Fibroblast of skin of left quadriceps (primary cell): ENCODE measurements at places on chromosomes 7 and 10.

GRCh38 chr10:115063701-115064658 is 29.2 kb upstream of the ATRNL1 start:
- DNase-seq, result peak; percentile 66

DNA sequence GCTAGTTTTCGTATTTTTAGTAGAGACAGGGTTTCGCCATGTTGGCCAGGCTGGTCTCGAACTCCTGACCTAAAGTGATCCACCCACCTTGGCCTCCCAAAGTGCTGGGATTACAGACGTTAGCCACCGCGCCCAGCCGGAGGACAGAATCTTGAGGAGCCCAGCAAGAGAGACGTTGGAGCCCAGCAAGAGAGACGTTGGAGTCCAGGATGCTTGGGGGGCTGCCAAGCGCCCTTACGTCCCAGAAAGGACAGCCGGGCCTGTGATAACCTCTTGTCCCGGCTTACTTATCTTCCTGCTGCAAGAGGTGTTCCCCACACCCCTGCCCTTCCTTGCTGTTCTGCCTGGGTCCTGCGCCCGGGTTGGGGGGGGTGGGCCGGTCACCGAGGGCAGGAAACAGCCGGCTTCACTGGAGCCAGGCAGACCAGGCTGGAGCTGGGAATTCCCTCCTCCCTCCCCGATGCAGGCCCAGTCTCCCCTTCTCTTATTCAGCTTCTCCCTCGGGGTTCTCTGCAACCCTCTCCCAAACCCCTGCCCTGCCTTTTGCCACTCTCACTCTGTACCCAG is 1.9 kb upstream of the EPHB4 start:
- DNase-seq, result no peak

DNA sequence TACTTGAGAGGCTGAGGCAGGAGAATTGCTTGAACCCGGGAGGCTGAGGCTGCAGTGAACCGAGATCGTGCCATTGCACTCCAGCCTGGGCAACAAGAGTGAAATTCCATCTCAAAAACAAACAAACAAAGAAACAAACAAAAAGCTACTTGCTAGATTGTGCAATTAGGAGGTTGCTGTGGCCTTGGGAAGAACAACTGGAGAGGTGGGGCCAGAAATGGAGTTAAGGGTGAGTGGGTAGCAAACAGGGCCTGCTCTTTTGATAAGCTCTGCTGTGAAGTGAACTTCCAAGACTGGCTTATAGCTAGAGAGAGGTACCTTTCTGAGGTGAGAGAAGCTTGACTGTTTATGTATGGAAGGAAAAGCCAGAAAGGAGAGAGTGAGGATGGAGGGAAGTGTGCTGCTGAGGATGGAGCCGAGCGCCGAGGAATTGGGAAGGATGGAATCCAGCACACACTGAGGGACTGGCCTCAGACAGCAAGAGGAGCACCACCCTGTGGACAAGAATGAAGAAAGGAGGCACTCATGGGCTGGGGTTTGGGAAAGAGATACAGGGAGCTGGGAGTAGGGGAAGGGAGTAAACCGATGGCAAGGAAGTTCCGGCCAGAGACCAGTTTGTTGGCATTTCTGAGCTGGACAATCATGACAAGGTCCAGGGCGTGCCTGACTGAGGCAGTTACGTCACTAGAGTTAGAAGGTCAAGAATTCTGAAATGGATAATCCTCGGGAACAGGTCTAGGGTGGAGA is 7.0 kb upstream of the RPEL1 start:
- DNase-seq, result no peak

- no peak for DNase-seq
These were observed 176.5 kb upstream of the FAM3C start for GRCh38 chr7:121572615-121573014.

DNA sequence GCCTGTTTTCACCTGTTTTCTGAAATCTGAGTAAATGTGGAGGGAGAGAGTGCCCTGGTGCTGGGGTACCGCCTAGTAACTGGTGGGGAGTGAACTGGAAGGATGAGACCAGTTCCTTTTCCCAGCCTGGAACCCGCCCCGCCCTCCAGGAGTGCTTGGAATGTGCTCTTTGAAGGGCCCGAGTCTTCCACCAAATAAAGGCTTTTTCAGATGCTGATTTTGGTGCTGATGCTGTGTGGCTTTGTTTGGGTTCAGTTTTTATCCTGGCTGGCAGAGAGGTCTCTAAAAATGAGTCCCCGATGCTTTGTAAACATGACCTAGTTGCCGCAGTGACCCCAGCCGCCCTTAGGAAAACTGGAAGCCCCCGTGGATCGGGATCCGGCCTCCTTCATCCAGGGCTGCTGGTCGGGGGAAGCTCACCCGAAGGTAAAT is 25.9 kb downstream of the FOXK1 start:
- no peak for DNase-seq

DNA sequence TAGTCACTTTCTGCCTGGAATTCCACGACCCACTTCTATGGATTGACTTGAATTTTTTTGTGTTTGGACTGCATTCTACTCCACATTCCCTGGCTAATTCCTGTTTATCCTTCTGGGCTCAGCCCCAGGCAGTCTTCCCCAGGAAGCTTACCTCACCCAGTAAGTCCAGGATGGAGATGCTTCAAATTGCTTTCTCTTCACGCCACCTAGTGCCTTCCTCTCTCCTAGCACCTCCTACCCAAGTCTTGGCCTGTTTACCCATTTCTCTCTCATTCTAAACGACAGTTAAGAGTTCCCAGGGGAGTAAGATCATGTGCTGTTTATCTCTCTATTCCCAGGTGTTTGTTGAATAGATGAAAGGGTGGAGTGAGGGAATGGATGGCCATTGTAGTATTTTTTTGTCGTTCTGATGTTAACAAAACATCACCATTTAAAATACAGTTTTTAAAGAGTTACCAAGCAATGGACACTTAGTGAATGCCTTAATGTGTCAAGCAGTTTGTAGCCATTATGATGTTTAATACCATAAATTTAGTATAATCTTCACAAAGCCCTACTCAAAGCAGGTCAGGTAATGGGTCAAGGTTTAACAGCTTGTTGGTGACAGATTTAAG is 45.5 kb upstream of the TARP start:
- DNase-seq, result peak; percentile 52

GRCh38 chr7:36966636-36967035 is 242.3 kb upstream of the AOAH start:
- DNase-seq, result no peak

DNA sequence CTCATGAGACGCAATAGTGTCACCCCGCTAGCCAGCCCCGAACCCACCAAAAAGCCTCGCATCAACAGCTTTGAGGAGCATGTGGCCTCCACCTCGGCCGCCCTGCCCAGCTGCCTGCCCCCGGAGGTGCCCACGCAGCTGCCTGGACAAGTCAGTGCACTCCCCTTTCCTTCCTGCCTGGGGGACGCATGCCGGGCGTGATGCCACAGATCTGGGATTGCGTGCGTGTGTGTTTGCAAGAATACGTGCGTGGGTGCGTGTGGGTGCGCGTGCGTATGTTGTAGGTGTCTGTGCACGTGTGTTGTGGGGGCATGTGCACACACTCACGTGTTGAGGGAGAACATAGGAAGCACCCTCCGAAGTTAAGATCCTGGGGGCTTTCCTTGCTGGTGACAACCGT is 23.5 kb downstream of the PFKFB3 start:
- no peak for DNase-seq

- no peak for DNase-seq
These were observed 60.9 kb downstream of the RELN start for GRCh38 chr7:103928581-103928980.

- DNase-seq, result no peak
These were observed 39.8 kb upstream of the ZNF438 start for GRCh38 chr10:31071232-31072005.

- no peak for DNase-seq
These were observed 48.5 kb upstream of the CFAP46 start for GRCh38 chr10:132990684-132991545.

GRCh38 chr7:41579961-41580935 is 122.6 kb downstream of the INHBA start:
- peak; percentile 94 for DNase-seq

- peak; percentile 83 for DNase-seq
These were observed 11.9 kb upstream of the SFR1 start for GRCh38 chr10:104109908-104110662.

GRCh38 chr7:91752102-91752501 is 128.4 kb downstream of the MTERF1 start:
- no peak for DNase-seq

DNA sequence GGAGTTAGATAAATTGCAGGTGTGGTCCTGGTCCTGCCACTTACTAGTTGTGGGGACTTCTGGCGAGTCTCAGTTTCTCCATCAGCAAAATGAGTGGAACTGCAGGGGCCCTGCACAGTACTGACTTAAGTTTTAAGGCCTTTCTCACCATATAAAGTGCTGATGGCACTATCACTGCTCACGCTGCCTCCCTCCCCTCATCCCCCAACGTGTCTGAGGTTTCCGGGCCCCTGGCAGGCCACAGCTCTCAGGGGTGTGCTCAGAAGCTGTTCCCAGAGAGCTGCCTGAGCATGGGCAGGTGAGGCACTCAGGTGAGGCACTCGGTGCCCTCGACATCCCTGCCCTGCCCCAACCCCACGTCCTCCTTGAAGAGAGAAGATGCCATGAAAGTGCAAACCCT is 74.2 kb downstream of the VOPP1 start:
- no peak for DNase-seq

DNA sequence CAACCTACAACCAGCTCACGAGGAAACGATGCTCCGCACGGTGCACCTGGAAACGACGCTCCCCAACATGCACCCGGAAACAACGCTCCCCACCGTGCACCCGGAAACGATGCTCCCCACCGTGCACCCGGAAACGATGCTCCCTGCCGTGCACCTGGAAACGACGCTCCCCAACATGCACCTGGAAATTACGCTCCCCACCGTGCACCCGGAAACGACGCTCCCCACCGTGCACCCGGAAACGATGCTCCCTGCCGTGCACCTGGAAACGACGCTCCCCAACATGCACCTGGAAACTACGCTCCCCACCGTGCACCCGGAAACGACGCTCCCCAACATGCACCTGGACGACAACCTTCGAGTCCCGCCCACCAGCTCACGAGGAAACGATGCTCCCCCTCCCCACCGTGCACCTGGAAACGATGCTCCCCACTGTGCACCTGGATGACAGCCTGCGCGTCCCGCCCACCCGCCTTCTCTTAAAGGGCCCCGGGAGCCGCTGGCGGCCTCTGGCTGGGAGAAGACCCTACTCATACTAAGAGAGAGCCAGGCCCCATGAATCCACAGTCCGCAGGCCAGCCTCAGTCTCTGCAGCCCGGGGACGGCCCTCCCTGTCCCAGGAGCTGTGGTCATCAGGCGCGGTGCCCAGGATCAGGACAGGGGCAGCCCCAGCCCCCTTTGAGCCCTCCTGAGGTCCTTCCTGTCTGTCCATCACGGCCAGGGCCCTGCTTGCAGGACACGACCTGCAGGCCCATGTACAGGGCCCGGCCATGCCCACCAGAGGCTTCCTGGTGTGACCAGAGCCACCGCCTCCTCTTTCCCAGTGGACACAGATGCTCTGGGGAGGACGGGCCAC is 98.3 kb downstream of the PDGFA start:
- no peak for DNase-seq

DNA sequence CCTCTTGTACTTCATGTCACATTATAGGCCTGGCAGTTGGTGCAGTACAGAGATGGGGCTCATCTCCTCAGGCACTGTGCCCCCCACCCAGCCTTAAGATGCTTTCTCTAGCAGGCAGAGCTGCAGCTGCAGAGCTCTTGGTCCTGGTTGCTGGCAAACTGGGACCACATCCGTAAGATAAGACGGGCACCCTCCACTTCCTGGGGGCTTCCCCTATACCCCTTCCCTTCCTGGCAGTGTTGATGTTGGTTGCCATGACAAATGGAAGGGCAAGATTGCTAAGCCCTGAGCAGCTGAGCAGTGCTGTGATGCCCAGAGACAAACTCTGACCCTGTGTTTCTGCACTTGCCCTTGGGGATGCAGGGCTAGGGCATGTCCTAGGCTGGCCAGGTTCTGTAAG is 103.4 kb upstream of the ANLN start:
- DNase-seq, result no peak

DNA sequence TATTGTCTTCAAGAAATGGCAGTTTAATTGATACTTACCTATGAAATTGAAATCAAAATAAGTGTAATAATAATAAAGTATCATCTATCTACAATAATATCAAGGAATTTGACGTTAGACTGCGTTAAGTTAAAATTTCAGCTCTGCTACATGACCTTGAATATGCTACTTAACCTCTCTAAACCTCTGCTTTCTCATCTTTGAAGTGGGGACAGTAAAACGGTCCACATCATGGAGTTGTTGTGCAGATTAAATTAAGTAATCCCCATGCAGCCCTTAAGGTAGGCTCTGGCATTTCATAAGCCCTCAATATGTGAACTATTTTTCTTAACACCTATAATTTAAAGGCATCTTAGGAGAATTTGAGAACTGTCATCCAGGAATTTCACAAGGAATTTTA is 252.4 kb upstream of the PHF14 start:
- no peak for DNase-seq

- DNase-seq, result no peak
These were observed 5.3 kb upstream of the TMEM139 start for GRCh38 chr7:143279186-143280098.

GRCh38 chr7:17951742-17952254 is 11.5 kb upstream of the SNX13 start:
- no peak for DNase-seq

DNA sequence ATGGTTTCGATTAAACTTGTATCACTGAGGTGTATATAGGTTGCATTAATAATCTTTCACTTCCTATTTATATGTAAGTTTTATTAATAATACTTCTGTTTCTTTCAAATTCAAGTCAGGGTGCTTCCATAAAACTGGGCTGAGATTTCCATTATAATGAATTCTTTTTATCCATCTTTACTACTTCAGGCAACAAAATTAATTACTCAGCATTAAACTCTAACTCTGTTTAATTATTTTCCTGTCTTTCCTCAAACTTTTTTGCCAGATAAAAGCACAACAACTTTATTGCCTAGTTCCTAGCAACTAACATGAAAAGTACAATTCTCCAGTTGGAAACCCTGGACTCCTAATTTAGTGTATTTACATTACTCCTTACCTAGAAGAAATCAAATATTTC is 3.0 kb upstream of the MINDY3 start:
- DNase-seq, result no peak

- DNase-seq, result no peak
These were observed 340.9 kb downstream of the LRMDA start for GRCh38 chr10:75772153-75772887.

GRCh38 chr7:134298902-134299683 is 17.6 kb downstream of the SLC35B4 start:
- no peak for DNase-seq

DNA sequence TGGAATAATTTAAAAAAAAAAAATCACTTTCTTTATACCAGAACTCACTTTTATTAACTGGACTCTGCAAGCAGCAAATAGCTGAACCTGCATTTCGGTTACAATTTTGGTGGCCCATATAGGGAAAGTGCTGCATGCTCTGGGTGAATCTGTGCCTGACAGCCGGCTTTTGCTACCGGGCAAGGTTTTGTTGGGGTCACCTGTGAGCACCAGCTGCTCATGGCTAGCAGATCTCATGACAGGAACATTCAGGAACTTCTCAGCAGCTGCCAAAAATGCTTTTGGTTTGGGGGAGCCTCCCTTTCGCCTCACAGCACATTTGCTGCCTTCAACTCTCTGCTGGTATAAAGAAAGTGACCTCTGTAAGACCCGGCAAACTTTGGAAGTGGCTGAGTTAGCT is 13.2 kb upstream of the CREB3L2 start:
- DNase-seq, result no peak
